ENCODE measurements at places on chromosomes 7 and 10.

GRCh38 chr7:128350708-128351295 is 7.1 kb upstream of the RBM28 start:
- DNase-seq: no peak

GRCh38 chr10:121578965-121579364 is 19.3 kb downstream of the FGFR2 start:
- DNase-seq: no peak

- no peak for DNase-seq
Observed at GRCh38 chr7:158098125-158099030, 489.2 kb downstream of the PTPRN2 start.

DNA sequence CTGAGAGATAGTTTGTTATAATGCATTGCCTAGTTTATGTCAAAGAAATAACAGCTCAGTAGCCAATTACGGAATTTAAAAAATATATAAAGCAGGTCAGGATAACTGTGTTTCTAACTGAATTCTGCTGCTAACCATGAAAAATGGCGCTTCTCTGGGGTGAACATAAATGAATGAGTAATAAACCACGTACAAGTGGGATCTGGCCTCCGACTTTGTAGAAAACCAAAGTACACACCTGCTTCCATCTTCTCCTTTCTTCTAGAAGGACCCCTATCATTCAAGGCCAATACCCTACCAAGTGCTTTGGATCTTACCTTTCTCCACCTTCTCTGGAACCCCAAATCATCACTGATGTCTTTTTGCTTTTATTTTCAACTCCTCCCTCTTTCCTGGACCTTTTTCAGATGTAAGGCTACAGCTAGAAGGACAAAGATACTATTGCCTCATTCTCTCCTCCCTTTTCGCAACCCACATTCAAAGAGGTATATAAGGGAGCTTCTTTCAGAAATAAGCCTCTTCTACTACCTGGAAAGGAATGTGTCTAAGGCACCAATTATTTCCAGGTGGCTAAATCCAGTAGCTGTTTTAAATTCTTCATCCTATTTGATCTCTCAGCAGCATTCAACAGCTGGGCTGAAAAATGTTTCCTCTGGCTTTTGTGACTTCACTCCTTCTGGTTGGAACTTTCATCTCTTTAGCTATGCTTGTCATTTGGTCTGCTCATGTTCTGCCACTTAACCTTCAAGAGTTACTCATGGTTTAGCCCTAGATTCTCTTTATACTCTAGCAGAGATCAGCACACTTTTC is 37.7 kb downstream of the NAMPT start:
- DNase-seq: no peak

GRCh38 chr7:135710417-135711138 is 17.4 kb downstream of the SLC13A4 start:
- no peak for DNase-seq

- no peak for DNase-seq
Observed at GRCh38 chr10:80515941-80516340, 21.8 kb upstream of the SH2D4B start.

- DNase-seq: no peak
Observed at GRCh38 chr7:29207162-29207801, 12.7 kb downstream of the CHN2 start.

GRCh38 chr10:71085689-71086438 is 126.5 kb upstream of the UNC5B start:
- DNase-seq: no peak

- DNase-seq: no peak
Observed at GRCh38 chr10:127694580-127695193, 42.3 kb upstream of the FOXI2 start.
